ENCODE measurements at places on chromosomes 12 and 14.

DNA sequence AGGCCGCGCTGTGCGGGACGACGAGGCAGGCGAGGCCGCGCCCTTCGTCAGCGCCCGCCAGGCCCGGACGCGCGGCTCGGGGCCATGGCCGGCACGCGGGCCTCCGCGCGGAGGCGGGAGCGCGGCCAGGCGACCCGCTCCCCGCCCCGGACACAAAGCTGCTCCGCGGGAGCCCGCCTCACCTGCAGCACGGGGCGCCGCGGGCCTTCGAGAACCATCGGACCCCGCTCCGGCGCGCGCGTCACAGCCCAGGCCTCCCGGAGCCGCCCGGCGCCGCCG, 342 bp downstream of the DICER1 start:
- no peaks in the 10 kb centered on the region for H3K36me3 ChIP-seq
- no peaks in the 10 kb centered on the region for H3K27me3 ChIP-seq
- H3K4me3 ChIP-seq, result peak overlapping the region; percentile 47
- H3K4me1 ChIP-seq, result peaks cover 43% of the 10 kb centered on the region
- peak overlapping the region; percentile 89 for H3K27ac ChIP-seq

GRCh38 chr12:116958402-116959197, 47.9 kb downstream of the FBXW8 start:
- H3K27ac ChIP-seq, result no peak overlapping the region
- no peak for DNase-seq
- H3K27me3 ChIP-seq, result no peaks in the 10 kb centered on the region
- H3K4me1 ChIP-seq, result peaks cover 10% of the 10 kb centered on the region
- no peak overlapping the region for H3K4me3 ChIP-seq
- H3K36me3 ChIP-seq, result no peaks in the 10 kb centered on the region

GRCh38 chr12:123151457-123152454, 866 bp upstream of the PITPNM2 start:
- H3K27me3 ChIP-seq, result no peaks in the 10 kb centered on the region
- no peaks in the 10 kb centered on the region for H3K36me3 ChIP-seq
- H3K4me1 ChIP-seq, result peaks cover 26% of the 10 kb centered on the region
- DNase-seq, result no peak
- H3K27ac ChIP-seq, result peak overlapping the region; percentile 79

DNA sequence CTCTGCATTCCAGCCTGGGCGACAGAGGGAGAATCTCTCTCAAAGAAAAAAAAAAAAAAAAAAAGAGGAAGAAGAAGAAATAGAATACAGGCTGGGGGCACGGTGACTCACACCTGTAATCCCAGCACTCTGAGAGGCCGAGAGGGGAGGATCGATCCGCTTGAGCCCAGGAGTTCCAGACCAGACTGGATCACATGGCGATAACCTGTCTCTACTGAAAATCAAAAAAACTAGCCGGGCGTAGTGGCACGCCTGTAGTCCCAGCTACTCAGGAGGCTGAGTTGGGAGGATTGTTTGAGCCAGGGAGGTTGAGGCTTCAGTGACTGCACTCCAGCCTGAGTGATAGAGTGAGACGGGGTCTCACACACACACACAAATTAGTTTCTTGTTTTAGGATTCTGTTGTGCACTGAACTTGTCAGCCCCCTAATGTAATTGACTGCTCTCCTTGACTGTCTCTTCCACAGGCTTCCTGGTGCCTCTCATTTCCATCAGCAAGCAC, 963 bp upstream of the TINF2 start:
- peak overlapping the region; percentile 100 for H3K27ac ChIP-seq
- H3K27me3 ChIP-seq, result no peaks in the 10 kb centered on the region
- peaks cover 13% of the 10 kb centered on the region for H3K36me3 ChIP-seq
- no peak overlapping the region for H3K4me3 ChIP-seq

- no peak overlapping the region for H3K4me3 ChIP-seq
- no peak for DNase-seq
- H3K36me3 ChIP-seq, result no peaks in the 10 kb centered on the region
- peaks cover 13% of the 10 kb centered on the region for H3K4me1 ChIP-seq
- no peaks in the 10 kb centered on the region for H3K27me3 ChIP-seq
Observed at GRCh38 chr12:26043135-26044006, 81.5 kb downstream of the BHLHE41 start.
